ENCODE measurements at places on chromosomes 7 and 10. TPM values are rescaled to one million over a fixed set of nuclear protein-coding genes. Genes with fewer than 3 reads are reported as not detected.

DNA sequence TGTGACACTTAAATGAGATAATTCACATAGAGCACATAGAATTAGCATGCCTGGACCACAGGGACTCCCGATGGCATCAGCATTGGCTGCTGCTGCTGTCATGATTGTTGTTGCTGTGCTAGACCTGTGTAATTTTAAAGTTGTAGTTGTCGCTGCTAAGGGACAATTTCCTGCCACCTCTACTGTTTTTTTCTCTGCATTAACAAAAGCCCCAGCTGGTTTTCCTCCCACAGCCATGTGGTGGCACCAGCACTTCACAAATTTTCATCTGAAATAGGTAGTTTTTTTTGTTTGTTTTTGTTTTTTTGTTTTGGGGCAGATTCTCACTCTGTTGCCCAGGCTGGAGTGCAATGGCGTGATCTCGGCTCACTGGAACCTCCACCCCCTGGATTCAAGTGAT is 25.4 kb upstream of the PRXL2A start:
- peak; percentile 40 for DNase-seq

DNA sequence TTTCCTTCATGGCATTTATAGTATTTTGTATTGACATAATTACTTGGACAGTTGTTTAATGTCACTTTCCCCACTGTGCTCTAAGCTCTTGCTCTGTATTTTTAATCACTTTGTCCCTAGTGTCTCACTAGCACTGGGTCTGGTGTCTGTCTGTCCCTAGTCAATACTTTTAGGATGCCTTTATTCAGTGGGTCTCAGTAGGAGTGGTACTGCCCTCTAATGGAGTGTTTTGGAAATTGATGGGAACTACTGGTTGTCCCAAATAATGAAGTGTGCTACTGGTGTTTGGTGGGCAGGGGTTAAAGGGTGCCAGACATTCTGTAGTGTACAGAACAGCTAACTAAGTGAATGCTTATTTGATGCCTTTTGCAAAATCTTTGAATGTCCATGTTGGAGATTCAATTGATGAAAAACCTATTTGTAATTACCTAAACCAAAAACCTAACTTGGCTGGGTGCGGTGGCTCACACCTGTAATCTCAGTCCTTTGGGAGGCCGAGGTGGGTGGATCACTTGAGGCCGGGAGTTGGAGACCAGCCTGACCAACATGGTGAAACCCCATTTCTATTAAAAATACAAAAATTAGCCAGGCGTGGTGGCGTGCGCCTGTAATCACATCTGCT is 33.3 kb downstream of the CDK14 start:
- DNase-seq = peak; percentile 16

DNA sequence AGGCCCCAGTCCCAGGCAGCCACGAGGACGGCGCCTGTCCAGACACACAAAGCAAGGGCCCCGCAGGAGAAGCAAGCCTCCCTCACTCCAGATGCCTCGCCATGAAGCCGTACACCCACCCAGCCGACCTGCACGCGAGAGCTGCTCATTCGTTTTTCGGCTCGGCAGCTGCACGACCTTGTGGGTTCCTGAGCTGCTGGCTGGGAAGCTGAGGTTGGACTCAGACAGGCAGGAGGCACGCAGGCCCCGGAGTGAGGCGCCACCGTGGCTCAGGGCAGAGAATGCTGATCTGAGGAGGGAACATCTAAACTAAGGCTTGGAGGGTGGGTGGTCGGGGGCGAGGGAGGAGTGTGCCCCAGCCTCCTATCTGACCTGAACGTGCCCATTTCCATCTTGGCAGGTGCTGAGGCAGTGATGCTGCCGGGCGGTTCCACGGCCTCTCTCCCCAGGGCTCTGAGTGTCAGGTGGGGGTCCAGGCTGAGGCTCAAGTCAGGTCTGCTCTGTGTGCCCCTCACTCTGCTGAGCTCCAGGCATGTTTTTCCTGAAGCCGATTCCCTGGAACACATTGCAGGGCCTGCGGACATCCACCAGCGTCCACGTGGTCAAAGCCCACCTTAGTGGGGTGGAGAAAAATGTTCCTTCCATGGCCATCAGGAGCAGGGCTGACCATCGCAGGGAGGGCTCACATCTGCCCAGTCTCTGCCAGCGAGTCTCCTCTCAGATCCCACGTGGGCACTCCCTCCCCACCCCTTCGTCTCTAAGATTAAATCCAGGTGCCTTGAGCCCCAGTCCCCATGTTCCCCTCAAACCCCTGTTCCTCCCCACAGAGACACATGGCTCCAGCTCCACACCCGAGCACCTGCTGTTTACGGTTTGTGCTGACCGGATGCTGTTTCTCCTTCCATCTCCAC is 28.1 kb upstream of the FAM20C start:
- DNase-seq = no peak

- peak; percentile 32 for DNase-seq
Measured at GRCh38 chr10:17216217-17216900, 11.7 kb upstream of the VIM start.

C10orf105 gene
- 0.48 TPM for total RNA-seq

- peak; percentile 95 for DNase-seq
Measured at GRCh38 chr7:90346336-90347125, at the start of gene GTPBP10. Gene GTPBP10, plus strand, starts transcription at chr7:90346716. Its CDS starts 26 bp downstream, at chr7:90346742.

DNA sequence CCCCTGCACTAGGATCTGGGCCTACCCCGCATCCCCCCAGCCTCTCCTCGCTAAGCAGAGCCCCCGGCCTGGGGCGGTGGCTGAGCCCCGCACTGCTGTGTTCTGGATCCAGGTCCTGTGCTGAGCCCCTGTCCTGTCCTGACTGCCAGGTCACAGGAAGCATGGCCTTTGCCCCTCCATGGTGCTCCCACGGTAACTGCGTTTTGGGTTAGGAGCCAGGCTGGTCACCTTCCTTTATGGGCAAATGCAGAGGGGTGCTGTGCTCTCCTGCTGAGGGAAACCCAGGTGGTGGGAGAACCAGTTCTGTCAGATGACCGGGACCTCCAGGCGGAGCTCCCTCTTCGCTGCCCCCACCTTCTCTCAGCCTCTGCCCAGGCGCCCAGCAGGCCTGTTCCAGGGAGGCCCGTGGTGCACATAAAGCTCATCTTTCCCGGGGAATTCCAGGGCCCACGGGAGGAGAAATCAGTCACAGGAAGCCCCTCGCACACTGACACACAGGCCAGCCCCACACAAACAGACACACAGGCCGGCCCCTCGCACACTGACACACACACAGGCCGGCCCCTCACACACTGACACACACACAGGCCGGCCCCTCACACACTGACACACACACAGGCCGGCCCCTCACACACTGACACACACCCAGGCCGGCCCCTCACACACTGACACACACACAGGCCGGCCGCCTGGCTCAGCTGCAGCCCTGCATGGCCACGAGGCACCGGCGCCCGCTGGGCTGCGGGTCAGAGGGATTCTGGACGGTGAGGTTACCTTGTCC is 75.6 kb downstream of the CFAP46 start:
- DNase-seq = no peak

BHLHA15 gene
- total RNA-seq = 1.9 TPM

GRCh38 chr10:31186225-31187000 is 132.6 kb upstream of the ZEB1 start:
- DNase-seq = no peak

DNA sequence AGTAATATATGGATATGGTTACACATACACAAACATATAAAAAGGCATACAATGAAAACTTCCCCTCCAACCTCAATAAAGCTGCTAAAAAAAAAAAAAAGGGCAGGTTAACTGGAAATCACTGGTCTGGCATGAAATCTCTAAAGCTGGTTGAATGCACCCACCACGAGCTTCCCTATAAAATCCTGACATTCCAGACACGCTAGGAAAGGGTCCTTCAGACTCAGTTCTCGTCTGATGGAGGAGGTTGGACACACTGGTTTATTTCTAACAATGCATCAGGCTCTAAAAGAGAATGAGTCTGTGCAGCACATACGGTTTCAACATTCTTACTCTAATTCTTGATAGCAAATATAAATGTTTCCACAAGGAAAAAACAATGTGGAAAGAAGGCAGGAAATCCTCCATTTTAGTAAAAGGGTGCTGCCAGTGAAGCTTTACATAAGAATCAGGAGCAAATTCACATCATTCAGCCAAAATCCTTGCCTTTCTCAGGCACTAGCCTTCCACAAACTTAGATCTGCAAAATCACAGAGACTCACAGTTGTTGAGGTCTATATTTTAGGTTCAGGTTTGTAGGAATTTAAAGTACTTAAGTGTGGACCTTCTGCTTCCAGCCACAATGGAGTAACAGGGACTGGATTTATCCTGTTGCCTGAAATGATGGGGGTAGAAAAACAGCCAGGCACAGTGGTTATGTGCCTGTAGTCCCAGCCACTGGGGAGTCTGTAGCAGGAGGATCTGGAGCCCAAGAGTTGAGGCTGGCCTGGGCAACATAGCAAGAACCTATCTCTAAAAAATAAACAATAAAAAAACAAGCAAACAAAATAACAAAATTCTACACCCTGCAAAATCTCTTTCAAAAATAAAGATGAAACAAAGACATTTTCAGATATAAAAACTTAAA is 73.5 kb downstream of the CYTH3 start:
- DNase-seq = no peak

PTPRZ1 gene
- total RNA-seq = 2.2 TPM

GRCh38 chr10:113746217-113746957 is 5.1 kb upstream of the PLEKHS1 start:
- no peak for DNase-seq

C7orf57 gene
- total RNA-seq = 1.7 TPM

DNA sequence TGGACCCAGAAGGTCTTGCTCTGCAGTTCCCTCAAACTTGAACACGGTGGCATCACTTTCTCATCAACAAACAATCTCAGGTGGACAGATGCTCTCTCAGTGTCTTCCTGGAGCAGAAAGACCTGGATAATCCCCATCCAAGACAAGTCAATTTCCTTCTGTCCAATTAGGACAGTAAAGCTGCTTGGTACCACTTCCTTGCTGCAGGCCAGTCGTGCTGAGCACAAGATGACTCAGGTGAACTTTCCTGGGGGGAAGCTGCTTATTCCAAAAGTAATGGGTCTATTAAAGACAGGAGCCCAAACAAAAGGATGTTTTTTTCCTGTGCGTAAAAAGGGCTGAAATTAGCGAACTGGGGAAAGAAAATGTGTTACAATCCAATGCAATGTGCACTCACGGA is 107.6 kb upstream of the AFAP1L2 start:
- DNase-seq = no peak

- DNase-seq = no peak
Measured at GRCh38 chr7:75646571-75647102, 92.1 kb downstream of the HIP1 start.

DNA sequence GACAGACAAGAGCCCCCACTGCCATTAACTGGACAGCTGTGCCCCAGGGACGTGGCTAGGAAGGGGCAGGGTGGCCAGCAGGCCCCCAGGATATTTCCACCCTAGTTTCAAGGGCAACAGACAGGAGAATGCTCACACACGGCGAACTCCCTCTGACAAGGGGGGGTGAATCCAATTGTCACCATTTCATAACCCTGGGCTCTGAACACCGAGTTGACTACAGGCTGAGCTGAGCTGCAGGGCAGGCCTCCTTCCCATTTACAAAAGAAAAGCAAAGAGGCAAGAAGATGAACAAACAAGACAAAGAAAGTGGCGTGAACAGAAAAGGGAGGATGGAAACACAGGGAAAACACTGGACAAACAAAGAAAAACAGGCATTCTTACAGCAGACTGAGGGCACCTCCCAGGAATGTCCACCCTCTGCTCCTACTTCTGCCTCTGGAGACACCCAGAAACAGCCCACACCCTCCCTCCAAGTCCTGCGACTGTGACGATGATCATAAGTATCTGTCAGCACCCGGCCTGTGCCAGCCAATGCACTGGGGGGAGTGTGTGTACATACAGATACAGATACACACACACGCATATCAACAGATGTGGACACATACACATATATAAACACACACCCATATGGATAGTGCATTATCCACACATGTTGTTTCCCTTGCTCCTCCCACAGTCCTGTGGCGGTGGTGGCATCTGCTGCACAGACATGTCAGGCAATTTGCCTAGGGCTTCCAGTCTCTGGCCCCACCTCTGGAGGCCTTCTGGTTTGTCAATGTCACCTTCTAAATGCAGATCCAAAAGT is 66.2 kb downstream of the FAM53B start:
- DNase-seq = no peak

DNA sequence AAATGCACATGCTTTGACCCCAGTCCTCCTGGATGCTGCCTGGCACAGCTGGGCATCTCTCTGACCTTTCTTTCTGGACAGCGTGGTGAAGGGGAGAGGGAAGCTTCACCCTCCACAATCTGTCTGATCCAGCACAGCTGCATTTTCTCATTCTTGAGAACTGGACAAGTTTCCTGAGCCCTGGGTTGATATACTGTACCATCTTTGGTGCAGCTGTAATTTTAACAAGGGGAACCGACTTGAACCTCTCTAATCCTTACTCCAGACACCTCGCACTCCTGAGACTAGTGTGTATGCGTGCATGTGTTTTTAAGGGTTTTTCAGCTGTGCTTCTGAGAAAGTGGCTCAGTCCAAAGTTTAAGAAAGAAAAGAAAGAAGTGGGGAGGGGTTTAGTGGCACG is 655.7 kb downstream of the INHBA start:
- no peak for DNase-seq

DNA sequence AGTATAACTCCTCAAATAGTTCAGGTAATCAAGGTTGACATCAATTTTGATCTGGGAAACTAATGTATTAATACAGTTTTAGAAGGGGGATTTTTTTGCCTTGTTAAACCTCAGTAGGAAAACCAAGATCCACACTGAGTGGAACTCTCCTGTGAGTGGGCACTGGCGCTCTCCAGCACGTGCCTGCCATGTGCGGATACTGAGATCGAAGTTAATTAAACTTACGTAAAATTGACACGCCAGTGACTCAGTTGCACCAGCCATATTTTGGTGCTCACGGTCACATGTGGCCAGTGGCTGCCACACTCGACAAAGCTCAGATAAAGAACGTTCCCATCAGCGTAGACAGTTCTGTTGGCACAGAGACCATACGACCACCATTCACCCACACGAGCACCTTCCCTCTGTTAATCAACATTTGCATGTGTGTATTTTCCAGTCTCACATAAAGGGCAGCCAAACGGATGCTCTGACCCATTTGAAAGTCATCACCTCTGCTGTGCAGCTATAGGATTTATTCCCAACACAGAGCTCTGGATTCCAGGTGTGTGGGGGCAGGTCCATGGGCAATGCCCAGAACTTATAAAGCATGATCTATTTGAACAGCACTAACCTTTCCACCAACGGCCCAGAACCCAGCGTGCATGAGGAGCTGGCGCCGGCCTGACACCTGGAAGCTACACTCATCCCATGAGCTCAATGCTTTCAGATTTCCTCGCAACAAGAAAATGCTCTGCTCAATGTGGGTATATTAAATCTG is 77.7 kb downstream of the VIPR2 start:
- peak; percentile 18 for DNase-seq

CCDC172 gene
- not detected for total RNA-seq

DNA sequence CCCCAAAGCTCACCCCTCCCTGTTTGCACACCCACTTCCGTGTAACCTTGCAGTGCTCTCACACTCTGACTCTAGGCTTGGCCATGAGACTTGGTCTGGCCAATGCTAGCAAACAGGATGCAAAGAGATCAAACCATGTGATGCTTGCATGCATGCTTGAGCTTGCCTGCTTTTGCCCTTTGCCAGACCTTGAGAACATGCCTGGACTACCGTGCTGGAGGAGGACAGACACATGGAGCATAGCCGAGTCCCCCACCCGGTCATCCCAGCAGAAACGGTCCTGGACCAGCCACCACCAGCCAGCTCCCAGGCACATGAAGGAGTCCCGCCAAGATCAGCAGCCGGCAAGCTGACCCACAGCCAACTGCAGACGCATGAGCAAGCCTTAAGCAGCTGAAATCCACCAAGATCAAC is 23.4 kb downstream of the PYROXD2 start:
- no peak for DNase-seq
